NCI-H1048 (cell line): ENCODE measurements at places on chromosomes 16 and 17.

- DNase-seq, result no peak
Observed at GRCh38 chr17:78977997-78978973, 1.4 kb downstream of the LGALS3BP start.

- no peak for DNase-seq
Observed at GRCh38 chr17:20302246-20302917, 165.0 kb downstream of the LGALS9B start.

DNA sequence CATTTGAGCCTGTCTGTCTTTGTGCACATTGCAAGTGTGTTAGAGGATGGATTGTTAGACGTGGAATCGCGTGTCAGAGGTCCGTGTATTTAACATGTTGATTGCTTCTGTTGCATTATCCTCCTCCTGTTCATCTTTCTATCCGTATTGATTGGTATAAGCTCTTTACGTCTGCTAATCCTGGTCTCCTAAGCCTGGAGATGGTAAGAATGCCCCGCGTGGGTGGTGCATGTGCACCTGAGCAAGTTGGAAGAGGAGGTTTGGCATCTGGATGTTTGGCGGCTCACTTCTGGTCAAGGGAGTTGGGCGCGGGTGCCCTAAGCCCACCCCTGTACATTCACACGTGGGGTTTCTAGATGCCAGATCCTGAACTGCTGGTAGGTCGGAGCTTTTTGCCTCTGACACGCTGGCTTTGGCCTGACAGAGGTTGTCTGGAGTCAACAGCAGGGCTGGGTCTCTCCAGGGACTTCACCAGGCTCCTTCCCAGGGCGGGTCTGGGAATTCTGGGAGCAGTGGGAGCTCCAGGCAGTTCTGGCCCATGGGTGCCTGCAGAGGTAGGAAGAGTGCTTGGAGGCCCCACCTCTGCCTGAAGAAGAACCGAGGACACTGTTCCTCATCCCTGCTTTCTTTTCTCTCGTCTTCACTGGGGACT is 107.3 kb downstream of the OR1D5 start:
- no peak for DNase-seq

GRCh38 chr16:86033016-86033474 is 134.1 kb downstream of the IRF8 start:
- DNase-seq, result no peak

DNA sequence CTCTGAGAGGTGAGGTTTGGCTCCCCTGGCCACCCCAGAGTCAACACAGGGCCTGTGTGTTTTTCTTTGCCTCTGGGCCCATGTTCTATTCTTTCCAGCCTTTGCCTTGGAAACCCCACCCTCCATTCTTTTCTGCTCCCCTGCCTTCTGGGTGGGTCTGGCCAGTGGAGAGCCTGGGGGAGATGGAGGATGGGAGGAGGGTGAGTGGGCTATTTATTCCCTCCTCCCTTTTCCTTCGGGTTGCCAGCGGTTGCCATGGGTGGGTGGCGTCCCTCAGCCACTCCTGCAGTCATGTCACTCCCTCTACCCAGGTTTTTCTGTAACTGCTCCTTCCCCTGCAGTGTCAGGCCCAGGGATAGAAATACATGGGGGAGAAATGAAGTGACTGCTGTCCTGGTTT is 15.5 kb downstream of the CMIP start:
- DNase-seq, result no peak

DNA sequence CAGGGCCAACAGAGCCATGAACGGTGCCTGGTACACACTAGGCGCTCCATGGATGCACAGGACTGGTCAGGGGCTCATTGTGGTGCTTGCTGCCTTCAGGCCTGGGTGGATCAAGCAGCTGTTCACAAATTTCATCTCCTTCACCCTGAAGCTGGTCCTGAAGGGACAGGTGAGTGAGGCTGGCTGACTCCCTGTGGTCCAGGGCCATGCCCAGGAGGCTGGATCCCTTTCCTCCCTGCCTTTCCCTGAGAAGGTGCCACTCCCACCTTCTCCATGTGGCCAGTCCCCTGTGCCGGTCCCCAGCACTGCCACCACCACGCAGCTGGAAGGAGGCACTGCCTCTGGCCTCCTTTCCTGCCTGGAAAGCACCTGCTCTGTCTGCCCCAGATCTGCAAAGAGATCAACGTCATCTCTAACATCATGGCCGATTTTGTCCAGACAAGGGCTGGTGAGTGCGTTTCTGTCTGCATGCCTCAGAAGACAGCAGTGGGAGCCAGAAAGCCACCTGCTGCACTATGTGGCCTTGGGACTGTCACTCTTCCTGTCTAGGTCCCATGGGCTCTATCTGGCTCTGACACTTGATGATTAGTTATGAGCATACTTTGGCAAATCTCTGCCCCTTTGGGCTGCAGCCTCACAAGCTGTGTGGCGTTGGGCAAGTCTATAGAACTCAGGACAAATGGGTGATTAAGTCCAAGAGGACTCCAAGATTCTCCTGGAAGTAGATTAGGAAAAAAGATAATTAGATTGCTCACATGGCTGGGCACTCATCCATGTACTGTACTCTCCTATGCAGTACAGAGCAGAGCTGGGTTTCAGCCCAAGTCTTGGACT is 9.4 kb downstream of the CETP start:
- DNase-seq, result no peak

DNA sequence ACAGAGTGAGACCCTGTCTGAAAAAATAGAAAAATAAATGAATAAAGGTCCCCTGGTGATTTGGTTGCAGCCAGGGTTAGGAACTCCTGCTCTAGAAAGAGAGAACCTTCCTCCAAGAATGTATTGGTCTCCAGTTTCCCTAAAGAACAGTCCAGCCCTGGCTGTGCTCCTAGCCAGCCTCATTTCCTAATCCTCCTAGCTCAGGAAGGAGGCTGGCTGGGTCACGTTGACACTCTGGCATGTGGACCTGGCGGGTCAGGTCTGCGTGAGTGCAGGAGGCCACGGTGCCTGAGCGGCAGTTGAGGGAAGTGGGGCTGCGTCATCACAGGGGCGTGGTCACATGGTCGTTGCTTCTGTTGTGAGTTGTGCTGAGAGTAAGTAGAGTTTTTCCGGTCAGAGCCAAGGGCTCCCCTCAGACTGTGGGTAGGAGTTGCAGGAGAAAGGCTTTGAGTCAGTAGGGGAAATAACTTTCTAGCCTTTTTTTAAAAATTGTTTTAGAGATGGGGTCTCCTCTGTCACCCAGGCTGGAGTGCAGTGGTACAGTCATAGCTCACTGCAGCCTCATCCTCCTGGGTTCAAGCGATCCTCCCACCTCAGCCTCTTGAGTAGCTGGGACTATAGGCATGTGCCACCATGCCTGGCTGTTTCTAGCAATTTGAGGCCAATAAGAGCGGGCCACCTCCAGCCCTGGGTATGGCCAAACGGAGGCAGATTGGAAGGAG is 194.0 kb upstream of the CIBAR2 start:
- no peak for DNase-seq

- no peak for DNase-seq
Observed at GRCh38 chr16:31695667-31696066, 168.0 kb downstream of the AHSP start.

DNA sequence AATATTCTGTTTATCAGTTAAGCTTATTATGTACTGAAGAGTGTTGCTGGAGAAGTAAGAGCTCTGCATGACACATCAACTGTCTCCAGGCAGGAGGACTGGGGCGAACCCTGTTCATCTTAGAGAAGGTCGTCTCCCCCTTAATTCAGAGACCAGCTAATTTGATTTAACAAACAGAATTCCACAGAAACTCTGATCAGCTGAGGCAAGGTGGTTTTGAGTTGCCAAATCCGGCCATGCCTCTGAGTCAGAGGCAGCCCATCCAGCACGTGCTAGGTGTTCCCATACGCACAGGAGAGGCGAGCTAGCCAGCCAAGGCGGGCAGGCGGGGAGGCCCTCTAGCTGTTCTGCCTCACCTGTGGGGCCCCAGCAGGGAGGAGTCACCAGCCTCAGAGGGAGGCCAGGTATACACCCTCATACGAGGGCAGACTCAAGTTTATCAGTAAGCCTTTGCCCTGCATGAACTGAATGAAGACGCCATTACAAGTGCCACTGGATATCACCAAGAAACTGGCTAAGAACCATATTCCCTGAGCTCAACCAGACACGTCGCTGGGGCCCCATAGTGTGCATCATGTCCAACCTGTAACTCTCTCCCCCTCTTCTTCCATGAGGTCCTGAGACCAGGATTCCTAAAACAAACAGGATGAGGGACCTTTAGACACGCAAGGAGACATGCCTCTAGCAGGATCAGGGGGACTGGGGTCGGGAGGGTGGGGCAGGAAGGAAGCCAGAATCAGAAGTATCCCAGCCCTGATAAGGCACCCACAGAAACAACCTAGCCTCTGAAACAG is 25.7 kb downstream of the STAT5A start:
- DNase-seq, result no peak

GRCh38 chr17:18314059-18314730 is 599 bp downstream of the TOP3A start:
- DNase-seq, result no peak

DNA sequence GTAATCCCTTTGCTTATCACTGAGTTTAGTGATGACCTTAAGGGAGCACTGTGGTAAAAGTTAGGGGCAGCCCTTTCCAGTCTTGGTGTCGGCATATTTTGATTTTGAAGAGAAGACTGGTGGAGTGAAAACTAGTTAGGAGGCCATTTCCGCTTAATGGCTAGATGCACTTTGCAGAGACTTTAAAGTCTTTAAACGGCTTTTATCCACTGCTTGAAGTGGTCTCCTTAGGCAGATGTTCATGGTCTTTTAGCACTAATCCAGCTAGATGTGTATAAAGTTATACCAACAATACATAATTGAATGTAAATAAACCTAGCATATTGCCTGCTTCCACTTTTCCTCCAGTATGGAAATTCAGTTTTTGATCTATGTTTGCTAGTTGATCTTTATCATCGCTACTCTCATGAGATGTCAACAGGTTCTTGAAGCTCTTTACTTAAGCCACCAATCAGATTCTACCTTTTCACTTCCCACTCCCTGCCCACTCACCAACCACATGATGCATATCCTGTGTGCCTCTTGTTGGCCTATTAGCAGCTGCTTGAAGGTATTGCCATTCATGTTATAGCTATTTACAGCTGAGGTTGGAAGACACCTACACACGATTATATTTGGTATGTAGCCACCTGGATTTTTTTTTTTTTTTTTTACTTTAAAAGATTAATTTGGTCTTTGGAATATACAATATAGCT is 132.0 kb downstream of the NLK start:
- DNase-seq, result no peak

DNA sequence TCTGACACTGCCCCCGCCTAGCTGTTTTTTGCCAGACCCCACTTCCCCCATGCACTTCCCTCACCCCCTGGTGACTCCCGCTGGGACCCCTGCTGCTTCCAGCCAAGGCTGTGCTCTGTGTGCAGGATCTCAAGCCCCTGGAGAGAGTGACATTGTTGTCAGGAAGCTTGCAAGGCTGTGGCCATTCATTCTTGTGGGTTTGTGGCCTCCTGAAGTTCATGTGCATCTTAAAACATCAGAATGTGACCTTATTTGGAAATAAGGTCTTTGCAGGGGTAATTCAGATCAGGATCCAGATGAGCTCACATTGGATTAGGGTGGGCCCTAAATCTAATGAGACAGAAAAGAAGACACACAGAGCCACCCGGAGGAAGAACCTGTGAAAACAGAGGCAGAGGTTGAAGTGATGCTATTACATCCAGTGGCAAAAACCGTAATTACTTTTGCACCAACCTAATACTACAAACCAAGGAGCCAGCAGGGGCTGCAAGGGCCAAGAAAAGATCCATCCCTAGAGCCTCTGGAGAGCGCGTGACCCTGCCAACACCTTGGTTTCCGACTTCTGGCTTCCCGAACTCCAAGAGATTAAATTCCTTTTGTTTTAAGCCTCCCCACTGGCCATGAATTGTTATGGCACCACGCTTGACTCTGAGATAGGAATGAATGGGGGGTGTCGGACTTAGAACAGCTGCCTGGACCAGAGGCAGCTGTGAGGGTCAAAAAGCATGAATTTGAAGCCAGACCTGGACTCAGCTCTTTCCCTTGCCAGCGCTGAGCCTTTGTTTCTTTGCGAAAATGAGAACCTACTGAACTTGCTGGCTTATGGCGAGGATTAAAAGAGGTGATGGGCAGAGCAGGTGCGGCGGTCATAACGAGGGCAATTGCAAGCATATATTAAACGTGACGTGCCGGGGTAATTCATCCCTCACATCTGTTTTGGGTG is 75.5 kb downstream of the BMERB1 start:
- DNase-seq, result no peak

- no peak for DNase-seq
Observed at GRCh38 chr16:22322741-22323140, 25.5 kb downstream of the POLR3E start.
